Activated CD4-positive, alpha-beta T cell treated with anti-CD3 and anti-CD28 coated beads for 4 hours (primary cell): ENCODE measurements at places on chromosomes 2 and 18.

DNA sequence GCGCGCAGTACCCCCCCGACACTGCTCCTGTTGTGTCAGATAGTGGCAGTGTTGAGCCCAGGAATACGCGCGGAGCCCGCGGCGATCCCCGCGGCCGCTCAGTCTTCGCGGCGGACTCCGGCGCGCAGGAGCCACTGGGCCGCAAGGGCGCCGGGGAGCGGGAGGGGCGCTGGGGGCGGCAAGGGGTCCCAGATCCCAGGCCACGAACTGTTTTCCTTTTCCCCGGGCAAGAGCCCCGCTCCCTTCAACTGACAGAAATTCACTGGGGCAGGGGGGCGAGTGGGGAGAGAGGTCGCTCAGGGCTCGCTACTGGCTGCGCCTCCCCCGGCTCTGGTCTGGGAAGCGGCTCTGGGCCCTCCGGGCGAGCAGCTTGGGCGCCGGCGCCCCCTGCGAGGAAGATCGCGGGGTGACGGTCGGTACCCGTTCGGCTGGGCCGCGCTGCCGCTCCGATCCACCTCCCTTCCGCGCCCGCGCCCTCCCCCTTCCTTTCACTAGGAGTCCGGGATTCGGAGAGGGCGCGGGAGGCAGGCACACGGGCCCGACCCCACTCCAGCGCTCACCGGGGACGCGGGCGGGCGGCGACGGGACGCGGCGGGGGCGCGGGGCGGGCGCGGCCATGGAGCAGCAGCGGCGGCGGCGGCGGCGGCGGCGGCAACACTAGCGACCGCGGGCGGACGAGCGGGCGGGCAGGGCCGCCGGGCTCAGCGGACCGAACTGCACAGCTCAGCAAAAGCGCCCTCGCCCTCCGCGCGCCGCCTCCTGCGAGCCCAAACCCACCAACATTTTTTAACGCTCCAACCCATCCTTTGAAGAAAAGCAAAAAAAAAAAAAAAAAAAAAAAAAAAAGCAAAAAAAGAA lies 1.4 kb upstream of the SETBP1 start:
- peak; percentile 53 for DNase-seq

DNA sequence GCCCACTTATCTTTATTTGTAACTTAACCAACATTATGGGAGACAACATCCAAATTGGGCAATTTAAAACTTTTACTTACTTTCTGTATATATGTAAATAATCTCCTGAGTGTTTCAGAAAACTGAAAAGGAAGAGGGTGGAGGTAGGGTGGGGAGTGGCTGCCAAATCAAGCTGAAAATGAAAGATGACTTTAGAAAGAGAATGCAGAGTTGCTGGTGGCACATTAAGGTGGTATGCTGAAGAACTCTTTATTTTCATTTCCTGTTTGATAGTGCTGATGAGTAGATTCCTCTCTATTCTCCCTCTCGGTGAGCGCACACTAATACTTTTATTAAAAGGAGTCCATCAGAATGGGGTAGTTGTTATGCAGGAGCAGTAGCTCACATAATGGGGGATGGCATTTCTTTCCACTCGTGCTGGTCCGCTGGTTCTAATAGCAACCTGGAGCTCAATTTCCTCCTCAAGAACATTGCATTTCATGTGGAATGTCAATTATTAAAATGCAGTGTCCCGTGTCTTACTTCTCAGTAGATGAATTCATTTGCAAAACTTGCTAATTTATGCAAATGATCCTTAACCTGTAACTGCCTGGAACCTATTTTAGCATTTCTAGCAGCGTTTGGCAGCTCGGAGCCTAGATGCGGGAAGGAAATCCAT lies 466.9 kb upstream of the HNRNPA3 start:
- no peak for DNase-seq

DNA sequence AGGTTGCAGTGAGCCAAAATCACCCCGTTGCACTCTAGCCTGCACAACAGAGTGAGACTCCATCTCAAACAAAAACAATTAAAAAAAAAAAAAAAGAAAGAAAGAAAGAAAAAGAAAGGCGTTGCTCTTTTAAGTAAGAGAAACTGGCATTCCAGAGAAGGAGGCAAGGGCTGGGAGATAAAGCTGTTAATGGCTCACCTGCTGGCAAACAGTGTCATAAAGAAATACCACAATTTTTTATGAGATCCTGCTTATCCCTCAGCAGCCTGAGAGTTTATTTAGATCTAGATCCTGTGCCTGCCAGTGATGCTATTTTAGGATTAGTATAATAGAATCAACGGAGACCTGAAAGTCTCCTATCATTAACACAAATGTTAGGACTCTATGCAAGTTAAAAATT lies 16.3 kb downstream of the SLC19A3 start:
- DNase-seq: no peak

DNA sequence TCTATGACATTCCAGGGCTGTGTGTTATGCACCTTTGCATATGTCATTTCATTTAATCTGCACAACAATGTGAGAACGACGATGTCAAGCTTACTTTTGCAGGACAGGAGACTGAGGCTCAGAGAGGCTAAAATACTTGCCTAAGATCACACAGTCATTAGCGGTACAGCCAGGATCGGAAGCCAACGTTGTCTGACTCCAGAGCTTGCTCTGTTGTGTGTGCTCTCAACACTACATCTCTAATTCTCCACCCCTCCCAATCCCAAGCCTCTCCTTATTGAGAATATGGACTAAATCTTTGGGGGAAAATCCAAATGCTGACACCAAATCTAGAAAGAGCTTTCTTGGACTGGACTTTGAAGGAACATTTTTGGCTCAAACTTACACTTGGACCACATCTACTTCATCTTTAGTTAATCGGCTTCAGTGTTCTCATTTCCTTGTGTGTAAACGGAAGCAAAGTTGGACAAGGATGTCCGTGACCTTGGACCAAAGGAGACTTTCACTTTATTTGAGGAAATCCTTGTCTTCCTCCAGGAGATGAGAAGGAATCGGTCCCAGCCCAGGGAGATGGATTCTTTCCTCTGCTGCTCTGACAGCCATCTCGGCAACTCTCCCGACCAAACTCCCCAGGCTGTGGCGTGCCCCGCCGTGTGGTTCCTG lies 242.4 kb downstream of the LPIN1 start:
- no peak for DNase-seq

DNA sequence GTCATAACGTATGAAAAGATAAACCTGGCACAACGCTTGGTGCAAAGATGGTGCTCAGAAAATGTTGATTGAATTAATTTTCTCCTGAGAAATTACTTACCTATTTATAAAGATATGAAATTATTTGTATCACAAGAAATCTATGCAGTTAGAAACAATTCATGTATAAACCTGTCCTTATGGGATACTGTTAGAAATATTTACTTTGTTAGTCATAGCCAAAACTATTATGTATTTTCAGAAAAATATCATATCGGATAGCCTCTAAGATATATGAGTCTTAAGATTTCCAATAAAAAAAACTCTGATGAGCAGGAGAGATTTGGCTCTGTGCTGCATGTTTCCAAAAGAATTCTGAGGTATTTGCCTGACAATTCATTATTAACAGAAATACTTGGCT lies 880.7 kb downstream of the LRRTM4 start:
- no peak for DNase-seq

DNA sequence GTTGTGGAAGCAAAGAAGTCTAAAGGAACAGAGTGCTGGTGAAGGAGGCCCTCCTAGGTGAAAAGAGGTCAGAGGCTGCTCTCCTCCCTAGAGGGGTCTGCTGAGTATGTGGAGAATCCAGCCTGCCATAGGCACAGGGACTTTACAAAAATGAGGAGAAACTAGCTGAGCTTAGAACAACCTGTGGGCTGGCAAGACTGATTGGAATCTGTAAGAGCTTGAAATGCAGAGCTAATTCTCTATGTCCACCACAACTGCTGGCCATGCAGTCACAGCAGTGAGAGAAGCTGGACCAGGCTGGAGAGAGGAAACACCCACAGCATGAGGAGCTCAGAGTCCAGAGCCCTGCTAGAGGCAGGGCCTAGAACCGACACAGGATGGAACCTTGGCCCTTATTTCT lies 251.0 kb upstream of the MGAT5 start:
- DNase-seq: no peak

DNA sequence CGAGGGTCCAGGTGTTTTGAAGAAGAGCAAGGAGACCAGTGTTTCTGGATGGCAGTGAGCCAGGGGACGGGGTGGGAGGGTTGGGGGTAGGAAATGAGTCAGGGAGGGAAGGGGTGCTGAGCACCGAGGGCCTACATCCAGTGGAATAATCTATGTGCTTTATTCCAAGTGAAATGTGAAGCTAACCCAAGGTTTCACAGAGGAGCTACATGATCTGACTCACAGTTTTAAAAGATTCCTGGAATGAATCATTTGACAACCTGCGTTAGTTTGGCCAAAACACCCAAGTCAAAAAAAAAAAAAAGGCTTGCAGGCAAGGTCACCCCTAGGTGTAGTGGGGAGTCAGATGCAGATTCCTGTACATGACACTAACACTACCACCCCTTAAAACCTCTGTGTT lies 419.7 kb upstream of the MEX3C start:
- no peak for DNase-seq

DNA sequence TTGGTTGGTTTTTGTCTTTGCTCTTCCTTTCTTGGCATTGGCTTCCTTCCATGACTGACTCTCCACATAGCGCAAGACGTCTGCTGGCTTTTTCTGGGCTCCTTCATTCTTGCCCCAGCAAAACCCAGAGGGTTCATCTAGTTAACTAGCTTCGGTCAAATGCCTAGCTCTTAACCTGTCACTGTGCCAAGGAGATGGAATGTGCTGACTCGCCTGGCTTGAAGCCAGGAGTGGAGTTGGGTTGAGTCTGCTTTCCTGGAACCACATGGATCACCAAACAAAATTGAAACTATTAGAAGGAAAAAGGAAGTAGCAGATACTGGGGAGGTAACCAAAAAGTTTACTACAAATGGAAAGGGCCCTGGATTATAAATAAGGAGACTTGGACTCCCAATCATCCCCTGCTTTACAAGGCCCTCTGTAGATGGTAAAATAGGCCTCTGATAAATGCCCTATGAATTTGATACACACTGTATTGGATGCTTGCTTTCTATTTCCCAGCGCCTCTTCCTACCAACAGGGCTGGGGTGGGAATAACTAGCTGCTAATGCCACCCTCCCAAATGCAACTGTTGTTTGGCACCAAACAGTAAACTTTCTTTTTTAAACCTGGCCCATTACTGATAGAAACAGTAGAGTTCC lies 11.3 kb downstream of the MALT1 start:
- DNase-seq: no peak

DNA sequence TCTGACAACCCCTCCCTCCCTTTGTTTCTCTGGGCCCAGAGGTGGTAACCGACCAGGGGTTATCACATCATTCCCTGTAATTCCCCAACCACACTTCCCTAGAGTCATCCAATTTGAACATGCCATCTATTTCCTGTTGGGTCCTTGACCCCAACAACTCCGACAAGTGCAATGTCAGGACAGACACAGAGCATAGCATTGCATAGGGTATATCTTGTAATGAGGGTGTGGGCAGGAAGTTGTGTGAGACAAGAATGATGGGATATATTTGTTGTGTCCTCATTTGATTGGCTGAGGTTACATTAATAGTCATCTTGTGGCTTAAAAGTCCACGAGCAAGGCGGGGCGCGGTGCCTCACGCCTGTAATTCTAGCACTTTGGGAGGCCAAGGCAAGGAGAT lies 33.4 kb upstream of the CNOT11 start:
- no peak for DNase-seq

- no peak for DNase-seq
These were observed 307.3 kb downstream of the GBX2 start for GRCh38 chr2:235860871-235861270.

- DNase-seq: no peak
These were observed 283.5 kb upstream of the TANK start for GRCh38 chr2:160876765-160877164.

- peak; percentile 56 for DNase-seq
These were observed 70.4 kb downstream of the ARHGEF33 start for GRCh38 chr2:38959938-38960608.

GRCh38 chr2:164678631-164679149 lies 57.4 kb upstream of the GRB14 start:
- DNase-seq: no peak

GRCh38 chr2:175400975-175401374 lies 219.5 kb upstream of the ATP5MC3 start:
- no peak for DNase-seq

- no peak for DNase-seq
These were observed 733.6 kb upstream of the SALL3 start for GRCh38 chr18:78246050-78246449.

GRCh38 chr2:235287375-235287733 lies 206.5 kb upstream of the AGAP1 start:
- no peak for DNase-seq

- DNase-seq: no peak
These were observed 167.3 kb upstream of the SPRED2 start for GRCh38 chr2:65599693-65600092.

DNA sequence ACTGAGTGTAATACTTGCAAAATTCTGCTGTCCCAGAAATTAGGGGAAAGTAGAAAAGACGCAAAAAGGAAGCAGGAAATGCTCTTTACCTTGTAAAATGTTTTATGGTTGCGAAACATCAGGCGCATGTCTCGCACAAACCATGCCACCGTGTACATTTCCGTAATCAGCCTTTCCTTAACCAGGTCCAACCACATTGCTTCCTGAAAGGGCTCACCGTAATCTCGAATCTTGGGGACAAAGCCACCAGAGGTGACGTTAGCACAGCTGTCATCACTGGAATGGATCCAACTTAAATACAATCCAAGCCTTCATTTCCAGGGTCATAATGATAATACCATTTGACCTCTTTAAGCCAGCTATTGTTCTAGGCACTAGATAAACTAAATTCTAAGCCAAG lies 49.3 kb downstream of the SP110 start:
- no peak for DNase-seq

GRCh38 chr2:9024575-9024974 lies 21.1 kb upstream of the MBOAT2 start:
- no peak for DNase-seq

- DNase-seq: no peak
These were observed 207.4 kb downstream of the ZFP36L2 start for GRCh38 chr2:43019025-43019367.

- DNase-seq: no peak
These were observed 68.9 kb downstream of the USP40 start for GRCh38 chr2:233497692-233498091.

DNA sequence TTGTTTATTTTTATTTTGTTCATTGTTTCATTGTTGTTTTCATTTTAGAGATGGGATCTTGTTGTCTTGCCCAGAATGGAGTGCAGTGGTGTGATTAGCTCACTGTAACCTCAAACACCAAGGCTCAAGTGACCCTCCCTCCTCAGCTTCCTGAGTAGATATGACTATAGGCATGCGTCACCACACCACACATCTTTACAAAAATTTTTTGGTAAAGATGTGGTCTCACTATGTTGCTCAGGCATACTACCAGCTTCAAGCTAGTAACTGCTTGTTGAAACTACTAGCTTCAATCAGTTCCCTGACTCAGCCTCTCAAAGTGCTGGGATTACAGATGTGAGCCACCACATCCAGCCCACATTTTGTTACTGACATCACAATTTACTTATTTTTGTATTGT lies 14.8 kb downstream of the FAM237A start:
- no peak for DNase-seq

- no peak for DNase-seq
These were observed 77.0 kb upstream of the PTPRM start for GRCh38 chr18:7490104-7490503.

GRCh38 chr2:205913668-205914067 lies 172.3 kb downstream of the INO80D start:
- no peak for DNase-seq
